ENCODE measurements at places on chromosomes 7 and 10.

- no peak for DNase-seq
Measured at GRCh38 chr10:11450427-11450826, 161.0 kb downstream of the USP6NL start.

DNA sequence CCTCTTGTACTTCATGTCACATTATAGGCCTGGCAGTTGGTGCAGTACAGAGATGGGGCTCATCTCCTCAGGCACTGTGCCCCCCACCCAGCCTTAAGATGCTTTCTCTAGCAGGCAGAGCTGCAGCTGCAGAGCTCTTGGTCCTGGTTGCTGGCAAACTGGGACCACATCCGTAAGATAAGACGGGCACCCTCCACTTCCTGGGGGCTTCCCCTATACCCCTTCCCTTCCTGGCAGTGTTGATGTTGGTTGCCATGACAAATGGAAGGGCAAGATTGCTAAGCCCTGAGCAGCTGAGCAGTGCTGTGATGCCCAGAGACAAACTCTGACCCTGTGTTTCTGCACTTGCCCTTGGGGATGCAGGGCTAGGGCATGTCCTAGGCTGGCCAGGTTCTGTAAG, 103.4 kb upstream of the ANLN start:
- no peak for DNase-seq

GRCh38 chr10:44017483-44018145, 367.3 kb downstream of the CXCL12 start:
- DNase-seq: no peak

DNA sequence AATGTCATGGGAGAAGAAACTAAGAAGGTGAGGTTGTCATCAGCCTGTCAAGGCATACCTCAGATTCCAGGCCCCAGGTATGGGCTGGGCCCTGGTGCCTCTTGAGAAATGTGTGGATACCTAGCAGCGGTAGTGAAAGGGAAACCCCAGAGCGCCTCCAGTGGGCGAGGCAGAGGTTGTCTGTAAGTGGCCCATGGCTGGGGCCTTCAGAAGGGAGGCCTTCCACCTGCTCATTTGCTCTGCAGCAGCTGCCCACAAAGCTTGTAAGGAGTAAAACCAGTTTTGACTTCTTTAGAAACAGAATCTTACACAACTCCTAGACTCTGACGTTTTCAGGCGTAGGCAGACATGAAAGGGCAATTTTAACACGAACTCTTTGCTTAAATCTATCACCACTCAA, 509.9 kb downstream of the PARD3 start:
- no peak for DNase-seq

GRCh38 chr10:33556620-33557019, 222.2 kb upstream of the NRP1 start:
- DNase-seq: no peak

- DNase-seq: no peak
Measured at GRCh38 chr10:78604721-78605120, 464.0 kb upstream of the ZMIZ1 start.

- no peak for DNase-seq
Measured at GRCh38 chr7:41994746-41995110, 242.3 kb downstream of the GLI3 start.

All from Kasumi-1 (cell line).